A375 (cell line): ENCODE measurements at places on chromosomes 6 and 20. TPM values are rescaled to one million over a fixed set of nuclear protein-coding genes. Genes with fewer than 3 reads are reported as not detected.

Gene STX11
- total RNA-seq: 0.08 and 0.24 TPM in 2 replicates

Gene C4B
- total RNA-seq: 1.8 and 2.1 TPM in 2 replicates

Gene UNC5CL
- total RNA-seq: 0.53 and 1.0 TPM in 2 replicates

Gene NTSR1
- 3.6 and 4.1 TPM in 2 replicates for total RNA-seq

Gene PSORS1C2
- total RNA-seq: not detected in 2 replicates

Gene SPATA25
- 2.6 and 3.1 TPM in 2 replicates for total RNA-seq

Gene KCNG1
- total RNA-seq: 183 and 213 TPM in 2 replicates

Gene SLC22A3
- total RNA-seq: not detected in 2 replicates

Gene EDN1
- 0.38 and 0.48 TPM in 2 replicates for total RNA-seq

Gene ADGB
- total RNA-seq: not detected in 2 replicates

Gene HLA-DMB
- total RNA-seq: 16.0 and 16.5 TPM in 2 replicates

Gene KHDC1L
- total RNA-seq: not detected in 2 replicates

Gene DHX16
- 41.0 and 53.8 TPM in 2 replicates for total RNA-seq

Gene MTHFD1L
- 38.6 and 46.1 TPM in 2 replicates for total RNA-seq

Gene OPN5
- total RNA-seq: not detected in 2 replicates

Gene CYP39A1
- 0.11 and 0.19 TPM in 2 replicates for total RNA-seq

Gene KIAA1586
- total RNA-seq: 11.0 and 11.6 TPM in 2 replicates

Gene SLC22A16
- 0.13 TPM in 1 of 2 replicates, not detected in the other for total RNA-seq

Gene BEND6
- total RNA-seq: 1.7 and 4.0 TPM in 2 replicates

Gene TMEM200A
- total RNA-seq: 0.75 and 1.1 TPM in 2 replicates

Gene ADGRG6
- 11.2 and 12.1 TPM in 2 replicates for total RNA-seq

Gene LRFN2
- total RNA-seq: not detected in 2 replicates

Gene KHDC1
- not detected in 2 replicates for total RNA-seq

Gene EEF1A2
- 49.6 and 63.1 TPM in 2 replicates for total RNA-seq

Gene MICB
- 6.1 and 7.0 TPM in 2 replicates for total RNA-seq

Gene ASIP
- not detected in 2 replicates for total RNA-seq

Gene ANGPT4
- total RNA-seq: 0.05 TPM in 1 of 2 replicates, not detected in the other

Gene C6orf15
- not detected in 2 replicates for total RNA-seq

Gene SLA2
- 0.08 TPM in 1 of 2 replicates, not detected in the other for total RNA-seq

Gene CPNE5
- 0.05 and 0.26 TPM in 2 replicates for total RNA-seq

Gene MACROD2
- 1.9 and 2.6 TPM in 2 replicates for total RNA-seq

Gene ZFP57
- total RNA-seq: not detected in 2 replicates

Gene L3MBTL3
- total RNA-seq: 3.3 and 4.9 TPM in 2 replicates

Gene TXLNB
- total RNA-seq: 0.04 TPM in 1 of 2 replicates, not detected in the other

Gene AFDN
- total RNA-seq: 32.8 and 35.0 TPM in 2 replicates

Gene WFDC5
- total RNA-seq: not detected in 2 replicates

Gene TREM2
- not detected in 2 replicates for total RNA-seq

Gene RAB32
- total RNA-seq: 16.7 and 17.7 TPM in 2 replicates

Gene EMILIN3
- 0.11 and 0.24 TPM in 2 replicates for total RNA-seq

Gene LY6G6F
- total RNA-seq: not detected in 2 replicates

Gene FITM2
- total RNA-seq: 7.8 and 9.3 TPM in 2 replicates

Gene ERMARD
- total RNA-seq: 14.6 and 22.5 TPM in 2 replicates

Gene ELOVL4
- 5.1 and 5.2 TPM in 2 replicates for total RNA-seq

Gene XKR7
- total RNA-seq: not detected in 2 replicates

Gene CLIC5
- 0.03 TPM in 1 of 2 replicates, not detected in the other for total RNA-seq

Gene SMOC2
- total RNA-seq: not detected in 2 replicates

Gene SULF2
- total RNA-seq: 82.1 and 82.7 TPM in 2 replicates

Gene MAS1
- total RNA-seq: not detected in 2 replicates

Gene RBPJL
- total RNA-seq: not detected in 2 replicates

Gene SLC17A9
- 19.3 and 19.8 TPM in 2 replicates for total RNA-seq

Gene CD83
- 7.2 and 9.0 TPM in 2 replicates for total RNA-seq

Gene MEP1A
- not detected in 2 replicates for total RNA-seq

Gene GPSM3
- 13.7 and 15.4 TPM in 2 replicates for total RNA-seq

Gene REM1
- 0.23 and 1.5 TPM in 2 replicates for total RNA-seq
